ENCODE measurements at places on chromosomes 1 and 21.

- no peak for DNase-seq
Measured at GRCh38 chr21:39313042-39313570, 326 bp downstream of the BRWD1 start.

DNA sequence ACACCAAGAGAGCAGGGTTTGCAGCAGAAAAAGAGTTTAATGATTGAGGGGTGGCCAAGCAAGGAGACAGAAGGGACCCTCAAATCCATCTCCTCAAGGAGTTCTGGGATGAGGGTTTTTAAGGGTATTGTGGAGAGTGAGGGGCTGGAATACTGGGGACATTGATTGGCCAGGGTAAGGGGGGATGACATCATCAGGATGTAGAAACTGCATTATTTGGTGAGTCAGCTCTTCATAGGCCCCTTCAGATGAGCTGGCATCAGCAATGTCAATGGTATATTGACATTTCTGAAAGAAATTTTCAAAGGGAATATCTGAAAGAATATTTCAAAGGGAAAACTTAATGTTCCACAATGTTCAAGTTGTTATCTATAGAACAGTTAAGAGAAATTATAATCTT lies 168.1 kb upstream of the SNX7 start:
- DNase-seq = no peak

DNA sequence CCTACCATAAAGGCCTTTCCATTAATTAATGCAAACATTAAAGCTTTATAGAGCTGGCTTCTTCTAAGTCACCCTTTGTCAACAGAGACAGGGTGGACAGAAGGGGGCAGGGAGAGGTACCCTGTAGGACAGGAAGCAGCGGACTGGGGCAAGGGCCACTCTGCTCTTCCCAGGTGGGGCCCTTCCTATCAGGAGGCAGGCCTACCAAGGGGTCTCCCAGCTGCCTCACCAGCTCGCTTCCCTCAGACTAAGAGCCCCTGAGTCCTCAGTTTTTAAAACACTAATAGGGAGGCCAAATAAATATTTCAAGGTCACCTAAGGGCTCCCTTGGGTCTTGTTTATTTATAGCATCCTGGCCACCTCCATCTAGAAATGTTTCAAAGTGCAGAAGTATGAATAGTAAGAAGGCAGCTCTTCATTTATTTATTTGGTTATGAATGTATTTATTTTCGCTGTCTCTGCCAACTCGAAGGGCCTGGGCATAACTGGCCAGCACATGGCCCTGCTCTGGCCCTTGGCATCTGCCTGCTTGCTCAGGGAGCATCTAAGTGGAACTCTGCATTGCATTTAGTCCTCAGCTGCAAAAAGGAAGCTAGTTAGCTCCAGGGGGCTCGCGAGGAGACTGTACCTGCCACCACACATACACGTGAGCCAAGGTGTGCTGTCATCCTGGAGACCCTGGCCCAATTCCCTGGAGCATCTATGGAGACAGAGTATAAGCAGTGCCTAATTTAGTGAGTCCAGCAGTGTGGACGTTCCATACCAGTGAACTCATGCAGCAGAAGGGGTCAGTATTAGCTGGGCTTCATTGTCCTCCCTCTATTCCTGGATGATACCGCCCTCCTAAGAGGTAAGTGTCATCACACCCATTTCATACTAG lies 395.1 kb upstream of the VAMP3 start:
- no peak for DNase-seq

DNA sequence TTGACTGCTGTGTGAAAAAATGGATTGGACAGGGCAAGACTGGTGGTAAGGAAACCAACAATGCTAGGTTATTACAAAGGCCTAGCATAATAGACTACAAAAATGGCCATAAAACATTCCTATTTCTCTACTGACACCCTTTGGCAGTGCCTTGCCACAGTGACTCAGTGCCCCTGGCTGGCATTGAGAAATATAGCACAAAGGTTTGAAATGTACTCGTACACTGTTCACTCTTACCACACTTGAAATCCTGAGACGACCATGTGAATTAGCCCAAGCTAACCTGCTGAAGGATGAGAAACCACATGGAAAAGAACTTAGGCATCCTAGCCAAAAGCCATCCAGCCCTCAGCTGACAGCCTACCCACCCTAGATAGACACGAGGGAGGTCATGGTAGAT lies 149.8 kb upstream of the PALMD start:
- DNase-seq = no peak

GRCh38 chr1:113223546-113223945 lies 150.5 kb downstream of the LRIG2 start:
- DNase-seq = peak; percentile 54

GRCh38 chr1:29186252-29186651 lies 4.6 kb upstream of the SRSF4 start:
- peak; percentile 31 for DNase-seq

GRCh38 chr1:243751506-243751905 lies 98.5 kb downstream of the AKT3 start:
- no peak for DNase-seq

DNA sequence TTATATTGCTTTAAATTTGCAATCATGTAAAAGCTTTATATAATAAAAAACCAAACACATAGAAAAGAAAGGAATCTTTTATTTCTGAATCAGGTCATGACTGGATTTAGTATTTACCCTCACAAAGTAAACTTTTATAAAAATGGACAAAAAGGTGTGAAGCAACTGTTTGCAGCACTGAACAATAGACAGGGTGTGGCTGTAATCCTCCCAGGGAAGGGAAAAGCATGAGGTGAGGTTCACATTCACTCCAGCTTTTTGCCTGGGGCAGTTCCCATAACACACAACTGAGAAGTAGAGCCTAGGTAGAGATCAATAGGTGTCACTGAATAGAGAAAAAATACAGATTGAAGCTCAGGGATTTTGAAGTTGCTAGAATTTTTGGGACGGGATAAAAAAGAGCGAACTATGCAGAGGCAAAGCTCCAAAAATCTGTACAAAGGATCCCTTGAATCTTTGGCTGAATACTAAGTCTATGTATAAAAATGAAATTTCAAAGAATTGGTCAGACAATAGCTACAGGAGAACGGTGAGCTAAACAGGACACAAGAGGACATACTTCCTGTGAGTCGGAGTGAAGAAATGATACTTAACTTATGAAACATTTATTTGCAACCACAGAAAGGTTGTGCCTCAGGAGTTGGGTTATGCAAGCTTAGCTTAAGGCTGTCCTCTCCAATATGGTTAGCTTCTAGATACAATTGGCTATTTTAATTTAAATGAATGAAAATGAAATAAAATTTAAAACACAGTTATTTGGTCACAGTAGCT lies 162.0 kb upstream of the ZP4 start:
- DNase-seq = no peak

DNA sequence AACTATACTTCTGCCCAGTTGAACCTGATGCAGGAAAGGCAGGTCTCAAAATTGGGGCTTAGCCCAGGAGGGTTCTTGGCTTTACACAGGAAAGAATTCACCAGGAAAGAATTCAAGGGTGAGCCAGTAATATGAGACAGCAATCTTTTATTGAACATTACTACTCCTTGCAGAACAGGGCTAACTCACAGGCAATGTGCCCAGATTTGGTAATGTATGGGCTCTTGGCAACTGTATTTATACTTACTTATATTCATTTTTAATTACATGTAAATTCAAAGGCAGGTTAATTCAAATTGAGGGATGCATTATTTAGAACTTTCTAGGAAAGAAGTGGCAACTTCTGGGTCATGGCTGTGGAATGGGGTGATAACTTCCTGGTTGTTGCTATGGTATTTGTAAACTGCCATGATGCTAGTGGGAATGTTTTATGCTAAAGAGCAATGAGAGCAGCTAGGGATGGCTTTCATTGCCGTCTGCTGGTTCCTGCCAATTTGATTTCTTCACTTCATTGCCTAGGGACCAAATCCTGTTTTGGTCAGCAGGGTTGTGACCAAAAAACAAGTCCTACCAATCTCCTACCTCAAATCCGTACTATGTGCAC lies 107.5 kb downstream of the CHRM3 start:
- DNase-seq = peak; percentile 29

- DNase-seq = peak; percentile 99
Measured at GRCh38 chr1:43858324-43858723, 75.3 kb upstream of the ARTN start.

DNA sequence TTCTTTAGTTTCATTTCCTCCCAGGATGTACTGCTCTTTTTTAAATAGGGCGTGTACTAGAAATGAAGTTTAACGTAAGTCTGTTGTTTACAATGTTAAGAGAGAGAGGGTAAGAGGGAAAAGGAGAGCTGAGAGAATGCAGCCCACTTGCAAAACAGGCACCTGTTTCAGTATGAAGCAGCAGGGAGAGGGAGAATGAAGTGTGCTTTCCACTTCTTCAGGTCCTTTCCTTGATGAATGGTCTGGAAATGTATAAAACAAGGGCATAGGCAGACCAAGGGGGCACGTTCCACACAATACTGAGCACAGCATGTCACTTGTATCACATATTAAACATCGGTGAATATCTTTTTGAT lies 2.0 kb downstream of the KCNA3 start:
- no peak for DNase-seq

DNA sequence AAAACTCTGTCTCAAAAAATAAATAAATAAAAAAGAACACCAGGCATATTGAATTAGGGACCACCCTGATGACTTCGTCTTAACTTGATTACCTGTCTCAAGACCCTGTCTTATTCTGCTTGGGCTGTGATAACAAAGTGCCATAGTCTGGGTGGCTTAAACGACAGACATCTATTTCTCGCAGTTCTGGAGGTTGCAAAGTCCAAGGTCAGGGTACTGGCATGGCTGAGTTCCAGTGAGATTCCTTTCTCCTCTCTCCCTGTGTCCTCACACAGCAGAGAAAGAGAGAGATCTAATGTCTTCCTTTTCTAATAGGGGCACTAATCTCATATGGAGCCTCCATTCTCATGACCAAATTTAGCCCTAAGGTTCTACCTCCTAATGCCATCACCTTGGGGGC lies 145.6 kb downstream of the HUNK start:
- DNase-seq = no peak

GRCh38 chr1:181166377-181167196 lies 78.1 kb downstream of the IER5 start:
- peak; percentile 76 for DNase-seq

DNA sequence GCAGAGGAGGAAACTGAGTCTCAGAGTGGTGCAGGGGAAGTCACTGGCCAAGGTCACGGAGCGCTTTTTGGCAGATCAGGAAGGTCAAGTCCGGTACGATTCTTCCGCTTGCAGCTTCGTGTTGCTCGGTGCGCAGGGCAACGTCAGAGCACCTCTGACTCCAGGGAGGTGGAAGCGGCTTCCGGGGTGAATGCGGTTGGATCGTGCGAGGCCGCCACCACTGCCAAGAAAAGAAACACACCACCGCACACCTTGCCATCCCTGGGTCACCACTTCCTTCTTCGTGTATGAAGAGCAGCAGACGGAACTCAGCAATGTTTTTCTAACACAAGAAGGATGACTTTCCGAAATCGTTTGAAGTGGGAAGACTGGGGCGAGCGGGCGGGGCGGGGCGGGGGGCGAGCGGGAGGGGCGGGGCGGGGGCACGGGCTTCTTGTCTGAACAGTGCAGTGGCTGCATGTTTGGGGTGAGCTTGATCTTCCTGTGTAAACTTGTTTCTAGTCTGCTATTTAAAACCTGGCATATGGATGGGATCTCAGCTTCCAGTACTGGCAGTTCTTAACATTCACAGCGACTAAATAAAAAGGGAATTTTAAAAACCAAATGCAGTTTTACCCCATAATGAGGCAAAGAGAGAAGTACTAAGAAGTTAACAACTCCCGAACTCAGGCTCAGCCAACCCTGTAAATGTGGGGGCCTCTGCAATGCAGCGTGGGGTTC lies 300.0 kb downstream of the RRAGC start:
- peak; percentile 3 for DNase-seq

GRCh38 chr1:175269151-175269550 lies 76.6 kb upstream of the KIAA0040 start:
- DNase-seq = no peak

DNA sequence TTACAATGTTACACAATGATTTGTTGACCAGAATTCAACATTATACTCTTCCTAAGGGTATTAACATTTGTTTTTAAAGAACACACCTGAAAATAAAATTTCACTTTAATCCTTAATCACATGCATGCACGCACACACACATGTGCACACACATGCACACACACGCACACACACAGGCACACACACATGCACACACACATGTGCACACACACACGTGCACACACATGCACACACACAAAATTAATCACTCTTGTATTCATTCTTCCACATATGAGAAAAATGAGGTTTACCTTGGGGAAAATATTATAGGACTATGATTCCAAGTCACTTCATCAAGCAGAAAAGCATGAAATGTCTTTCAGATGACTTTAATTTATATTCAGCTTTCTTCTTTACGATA lies 331.8 kb upstream of the PLD5 start:
- no peak for DNase-seq

GRCh38 chr1:71610476-71610875 lies 529.6 kb upstream of the ZRANB2 start:
- no peak for DNase-seq

GRCh38 chr1:102191723-102192122 lies 195.0 kb upstream of the OLFM3 start:
- DNase-seq = peak; percentile 13

DNA sequence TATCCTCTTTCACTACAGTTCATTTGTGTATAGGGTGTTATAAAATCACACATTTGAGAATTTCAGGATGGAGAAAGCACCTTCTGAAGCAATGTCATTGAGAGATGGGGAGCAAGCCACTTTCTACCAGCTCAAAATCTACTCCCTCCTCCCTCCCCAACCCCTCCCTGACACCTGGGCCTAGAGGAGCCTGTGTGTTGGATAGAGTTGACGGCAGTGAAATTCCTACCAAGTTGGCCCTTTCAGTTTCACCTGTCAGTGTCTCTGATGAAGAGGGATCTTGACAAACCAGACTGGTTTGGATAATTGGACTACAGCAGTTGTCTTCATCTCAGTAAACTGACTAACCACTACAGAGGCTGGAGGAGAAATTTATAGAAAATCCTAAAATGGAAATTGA lies 125.0 kb upstream of the HOOK1 start:
- DNase-seq = no peak

- peak; percentile 20 for DNase-seq
Measured at GRCh38 chr1:115067161-115067859, 22.0 kb downstream of the TSPAN2 start.

- DNase-seq = no peak
Measured at GRCh38 chr1:205767248-205767647, 8.0 kb downstream of the RAB29 start.

- peak; percentile 43 for DNase-seq
Measured at GRCh38 chr1:23793018-23793781, 2.3 kb downstream of the LYPLA2 start.

DNA sequence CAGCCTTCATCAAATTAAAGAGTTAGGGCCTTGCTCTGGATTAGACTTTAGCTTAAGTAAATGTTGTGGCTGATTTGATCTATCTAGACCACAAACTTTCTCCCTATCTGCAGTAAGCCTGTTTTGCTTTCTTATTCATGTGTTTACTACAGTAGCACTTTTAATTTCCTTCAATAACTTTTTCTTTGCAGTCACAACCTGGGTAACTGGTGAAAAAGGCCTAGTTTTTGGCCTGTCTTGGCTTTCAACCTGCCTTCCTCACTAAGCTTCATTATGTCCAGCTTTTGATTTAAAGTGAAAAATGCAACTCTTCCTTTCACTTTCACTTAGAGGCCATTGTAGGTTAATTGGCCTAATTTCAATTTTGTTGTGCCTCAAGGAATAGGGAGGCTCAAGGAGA lies 12.5 kb upstream of the LPGAT1 start:
- DNase-seq = no peak

Data from iris pigment epithelial cell (primary cell).